Tracheal epithelial cell (primary cell): ENCODE measurements at places on chromosomes 5 and 9. TPM values are rescaled to one million over a fixed set of nuclear protein-coding genes. Genes with fewer than 3 reads are reported as not detected.

MTREX gene
- total RNA-seq: 108 and 114 TPM in 2 replicates

GRM6 gene
- not detected in 2 replicates for total RNA-seq

TMEM232 gene
- 1.4 and 1.5 TPM in 2 replicates for total RNA-seq

CCL21 gene
- total RNA-seq: not detected in 2 replicates

NPDC1 gene
- 8.3 and 9.4 TPM in 2 replicates for total RNA-seq

NTRK2 gene
- under 0.01 TPM in 1 of 2 replicates, not detected in the other for total RNA-seq
